ENCODE measurements at places on chromosomes 12 and 14.

GRCh38 chr12:69897744-69898143 lies 72.7 kb downstream of the MYRFL start:
- no peak for DNase-seq

DNA sequence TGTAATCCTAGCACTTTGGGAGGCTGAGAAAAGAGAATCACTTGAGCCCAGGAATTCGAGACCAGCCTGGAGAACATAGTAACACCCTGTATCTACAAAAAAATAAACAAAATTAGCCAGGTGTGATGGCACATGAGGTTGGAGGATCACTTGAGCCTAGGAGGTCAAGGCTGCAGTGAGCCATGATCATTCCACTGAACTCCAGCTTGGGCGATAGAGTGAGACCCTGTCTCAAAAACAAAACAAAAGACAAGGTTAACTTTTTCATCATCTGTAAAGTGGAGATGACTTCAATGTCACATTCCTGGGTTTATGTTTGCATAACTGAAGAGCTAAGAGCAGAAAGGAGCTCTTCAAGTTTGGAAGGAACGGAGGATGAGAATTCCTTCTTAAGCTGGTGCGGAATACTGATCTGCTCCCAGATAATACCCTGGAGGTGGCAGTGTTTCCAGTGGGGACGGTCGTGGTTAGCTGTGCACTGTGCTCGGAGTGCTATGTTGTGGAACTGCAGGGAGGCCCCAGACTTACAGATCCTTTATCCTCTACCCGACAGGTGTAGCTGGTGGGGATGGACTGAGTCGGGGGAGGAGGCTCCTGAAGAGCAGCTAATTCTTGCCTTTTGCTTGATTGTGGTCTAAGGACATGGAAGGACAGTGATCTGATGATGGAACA lies 22.5 kb upstream of the BICD1 start:
- DNase-seq: no peak

DNA sequence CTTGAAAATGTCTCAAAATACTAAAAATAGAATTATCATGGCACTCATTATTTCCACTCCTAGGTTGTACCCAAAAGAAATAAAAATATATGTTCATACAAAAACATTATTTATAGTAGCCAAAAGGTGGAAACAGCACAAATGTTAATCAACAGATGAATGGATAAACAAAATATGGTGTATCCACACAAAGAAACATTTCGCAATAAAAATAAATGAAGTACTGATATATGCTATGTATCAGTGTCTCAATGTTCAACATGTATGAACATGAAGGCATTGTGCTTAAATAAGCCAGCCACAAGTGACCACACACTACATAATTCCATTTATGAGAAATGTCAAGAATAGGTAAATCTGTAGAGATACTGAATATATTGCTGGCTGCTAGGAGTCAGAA lies 40.9 kb downstream of the FOXG1 start:
- no peak for DNase-seq

DNA sequence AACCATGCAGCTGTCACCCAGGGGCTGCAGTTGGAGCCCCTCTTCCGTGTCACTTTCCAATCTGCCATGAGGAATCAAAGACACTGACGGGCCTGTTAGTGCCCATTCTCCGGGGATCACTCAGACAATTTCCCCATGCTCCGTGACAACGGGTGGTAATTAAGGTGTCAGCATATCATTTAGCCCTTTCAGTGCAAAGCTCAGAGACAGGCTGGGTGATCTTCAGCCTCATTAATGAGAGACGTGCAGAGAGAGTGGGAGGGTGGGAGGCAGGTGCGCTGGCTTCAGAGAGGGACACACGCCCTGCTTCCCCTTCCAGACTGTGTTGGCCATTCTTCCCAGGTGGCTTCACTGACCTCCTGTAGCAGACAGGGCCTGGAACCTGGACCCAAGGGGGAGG lies 58.7 kb downstream of the MVK start:
- DNase-seq: no peak

DNA sequence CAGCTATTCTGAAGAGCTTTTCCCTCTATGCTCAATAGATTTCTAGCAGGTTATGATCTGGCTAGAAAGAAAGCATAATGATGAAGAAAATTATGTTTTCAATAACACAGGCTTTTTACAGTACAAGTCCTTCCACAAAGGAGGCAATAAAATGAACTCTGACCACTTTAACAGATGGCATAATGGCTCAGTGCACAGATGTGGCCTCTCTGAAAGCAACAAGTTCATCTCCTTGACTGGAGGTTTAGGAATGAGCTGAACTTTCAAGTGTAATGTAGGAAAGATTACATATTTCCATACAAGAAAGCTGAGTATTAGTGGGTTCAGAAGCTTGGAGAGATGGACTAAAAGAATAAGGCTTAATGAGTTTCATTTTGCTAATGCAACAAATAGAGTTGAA lies 147.4 kb downstream of the EFCAB11 start:
- no peak for DNase-seq

DNA sequence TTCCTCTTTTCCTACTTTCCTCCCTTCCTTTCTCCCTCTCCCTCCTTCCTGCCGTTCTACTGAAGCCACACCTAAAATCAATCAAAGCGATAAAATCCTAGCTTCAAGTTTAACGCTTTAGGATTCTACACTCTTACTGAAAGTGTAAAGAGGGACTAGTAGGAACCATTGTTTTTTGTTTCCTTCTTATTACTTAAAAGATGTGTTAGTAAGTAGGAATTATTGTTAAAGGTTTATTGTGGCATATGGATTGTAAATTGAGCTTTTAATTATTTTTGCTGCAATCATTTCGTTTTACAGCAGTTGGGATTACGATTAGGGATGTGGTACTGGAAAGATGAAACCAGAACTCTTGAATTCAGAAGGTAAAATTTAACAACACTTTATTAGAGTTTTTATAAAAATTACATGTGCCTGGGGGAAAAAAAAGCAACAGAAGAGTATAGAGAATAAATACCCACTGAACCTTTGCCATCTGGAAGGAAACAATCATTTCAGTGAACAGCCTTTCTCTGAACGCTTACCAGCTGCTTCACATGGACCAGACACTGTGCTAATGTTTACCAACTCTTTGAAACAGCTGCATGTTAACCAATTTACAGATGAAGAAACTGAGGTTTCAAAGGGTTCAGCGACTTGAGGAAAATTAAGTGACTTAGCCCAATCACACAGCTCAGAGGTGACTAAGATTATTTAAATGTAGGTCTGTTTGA lies 1.0 kb downstream of the PPP1R36 start:
- DNase-seq: no peak

- DNase-seq: no peak
Measured at GRCh38 chr12:93714382-93714781, 37.2 kb downstream of the CRADD start.

DNA sequence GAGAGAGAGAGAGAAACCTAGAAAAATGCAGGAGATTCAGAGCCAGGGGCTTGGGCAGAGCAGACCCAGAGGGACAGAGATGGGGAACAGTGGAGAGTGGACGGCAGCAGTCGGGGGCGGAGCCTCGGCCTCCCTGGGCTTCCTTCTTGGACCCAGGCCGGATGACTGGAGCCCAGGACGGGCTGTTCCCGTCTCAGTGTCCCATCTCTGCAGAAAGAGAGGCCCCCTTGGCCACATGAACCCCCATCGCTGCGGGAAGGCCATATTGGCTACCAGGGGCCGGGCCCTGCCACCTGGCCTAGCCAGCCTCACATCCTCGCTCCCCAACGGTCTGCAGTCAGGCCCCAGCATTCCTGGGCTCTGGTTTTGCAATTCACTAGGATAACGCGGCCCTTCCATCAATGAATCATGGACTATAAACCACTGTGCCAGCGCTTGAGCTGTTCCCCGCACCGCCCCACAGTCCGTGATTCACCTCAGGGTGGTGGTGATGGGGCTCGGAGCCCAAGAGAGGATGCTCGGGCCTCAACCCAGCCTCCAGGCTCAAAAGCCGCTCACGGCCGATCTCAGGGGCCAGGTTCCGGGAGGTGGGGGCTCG lies 116.5 kb downstream of the RFLNA start:
- no peak for DNase-seq

DNA sequence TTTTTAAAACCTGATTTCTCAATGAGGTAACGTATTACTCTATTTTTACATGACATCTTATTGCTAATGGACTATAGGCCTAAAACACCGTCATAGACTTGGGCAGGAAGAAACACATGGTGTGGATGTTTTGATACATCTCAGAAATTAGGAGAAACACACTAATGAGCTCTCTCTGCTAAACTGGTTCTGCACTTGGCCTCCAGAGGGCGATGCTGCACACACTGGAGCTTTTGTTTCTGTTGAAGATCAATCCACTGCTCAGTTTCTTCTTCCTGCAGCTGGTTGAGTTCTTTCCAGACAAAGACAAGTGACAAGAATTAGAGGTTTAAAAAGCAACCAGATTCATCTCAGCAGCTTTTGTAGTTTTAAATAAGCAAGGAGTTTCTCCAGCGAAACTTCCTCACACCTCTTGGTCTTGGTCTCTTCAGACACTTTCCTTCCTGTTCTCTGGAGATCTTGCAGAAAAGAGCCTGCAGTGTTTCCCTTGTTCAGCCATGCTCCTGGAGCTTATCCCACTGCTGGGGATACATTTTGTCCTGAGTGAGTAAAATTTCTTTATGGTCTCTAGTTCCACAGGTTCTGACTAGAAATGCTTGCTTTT lies 178.5 kb upstream of the OR4E1 start:
- DNase-seq: no peak

DNA sequence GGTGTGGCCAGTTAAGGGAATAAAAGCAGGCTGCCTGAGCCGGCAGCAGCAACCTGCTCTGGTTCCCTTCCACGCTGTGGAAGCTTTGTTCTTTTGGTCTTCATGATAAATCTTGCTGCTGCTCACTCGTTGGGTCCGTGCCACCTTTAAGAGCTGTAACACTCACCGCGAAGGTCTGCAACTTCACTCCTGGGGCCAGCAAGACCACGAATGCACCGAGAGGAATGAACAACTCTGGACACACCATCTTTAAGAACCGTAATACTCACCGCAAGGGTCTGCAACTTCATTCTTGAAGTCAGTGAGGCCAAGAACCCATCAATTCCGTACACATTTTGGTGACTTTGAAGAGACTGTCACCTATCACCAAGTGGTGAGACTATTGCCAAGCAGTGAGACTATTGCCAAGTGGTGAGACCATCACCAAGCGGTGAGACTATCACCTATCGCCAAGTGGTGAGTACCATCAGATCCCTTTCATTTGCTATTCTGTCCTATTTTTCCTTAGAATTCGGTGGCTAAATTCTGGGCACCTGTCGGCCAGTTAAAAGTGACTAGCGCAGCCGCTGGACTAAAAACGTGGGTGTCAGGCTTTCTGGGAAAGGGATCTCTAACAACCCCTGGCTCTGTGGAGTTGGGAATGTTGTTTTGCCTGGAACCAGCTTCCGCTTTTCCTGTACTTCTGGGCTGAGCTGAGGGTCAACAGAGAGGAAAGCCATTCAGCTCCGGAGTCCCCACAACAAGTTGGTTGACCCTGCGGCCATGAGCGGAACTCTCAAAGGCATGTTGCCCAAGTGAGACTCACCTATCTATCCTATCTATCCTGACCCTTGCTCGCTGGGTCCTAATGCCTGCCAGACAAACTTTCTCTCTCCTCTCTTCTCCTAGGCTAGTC lies at the start of gene DHRS2:
DHRS2 (plus strand) TSS at position 48 of the 895 bp plus-strand sequence. CDS start 2,501 bp downstream, outside the sequence.
- DNase-seq: no peak

- no peak for DNase-seq
Measured at GRCh38 chr12:67391034-67391433, 121.9 kb downstream of the CAND1 start.

DNA sequence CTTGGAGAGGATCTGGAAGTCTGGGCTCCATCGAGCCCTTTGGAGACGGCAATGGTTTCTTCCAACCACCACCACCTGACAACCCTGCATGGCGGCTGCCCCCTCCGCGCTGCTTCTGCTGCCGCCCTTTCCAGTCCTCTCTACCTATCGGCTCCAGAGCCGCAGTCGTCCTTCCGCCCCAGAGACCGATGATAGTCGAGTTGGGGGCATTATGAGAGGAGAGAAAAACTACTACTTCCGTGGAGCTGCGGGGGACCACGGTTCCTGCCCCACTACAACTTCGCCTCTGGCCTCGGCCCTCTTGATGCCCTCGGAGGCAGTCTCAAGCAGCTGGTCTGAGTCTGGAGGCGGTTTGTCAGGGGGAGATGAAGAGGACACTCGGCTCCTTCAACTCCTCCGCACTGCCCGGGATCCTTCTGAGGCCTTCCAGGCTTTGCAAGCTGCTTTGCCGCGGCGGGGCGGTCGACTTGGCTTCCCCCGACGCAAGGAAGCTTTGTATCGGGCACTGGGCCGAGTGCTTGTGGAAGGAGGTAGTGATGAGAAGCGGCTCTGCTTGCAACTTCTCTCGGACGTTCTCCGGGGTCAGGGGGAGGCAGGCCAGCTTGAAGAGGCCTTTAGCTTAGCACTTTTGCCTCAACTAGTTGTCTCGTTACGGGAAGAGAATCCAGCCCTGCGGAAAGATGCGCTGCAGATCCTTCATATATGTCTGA lies 499 bp downstream of the TOGARAM1 start:
- DNase-seq: no peak

DNA sequence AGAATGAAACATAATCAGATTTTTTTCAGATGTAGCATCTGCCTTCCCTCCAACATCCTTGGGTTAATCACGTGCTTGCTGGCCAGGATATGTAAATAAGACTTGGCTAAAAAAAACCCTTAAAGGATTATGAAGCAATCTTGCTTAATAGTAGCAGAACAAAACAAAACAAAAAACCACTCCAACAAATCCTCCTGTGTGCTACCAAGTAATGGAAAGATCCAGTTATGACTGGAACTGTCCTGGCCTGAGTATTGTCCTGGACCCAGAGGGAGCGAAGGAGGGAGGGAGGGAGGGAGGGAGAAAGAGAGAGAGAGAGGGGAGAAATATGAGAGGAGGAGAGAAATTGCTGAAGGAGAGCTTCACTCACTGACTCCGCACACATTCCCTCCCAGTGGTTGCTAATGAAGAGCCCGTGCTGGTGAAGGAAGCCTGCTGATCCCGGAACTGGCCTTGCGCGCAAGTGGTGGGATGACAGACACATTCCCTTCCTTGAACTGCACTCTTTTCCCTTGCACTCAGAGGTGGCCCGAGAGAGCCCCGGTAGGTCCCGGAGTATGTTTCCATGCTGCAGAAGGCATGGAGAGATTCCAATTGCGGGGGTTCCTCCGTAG lies 57.2 kb downstream of the HMGA2 start:
- DNase-seq: no peak

- DNase-seq: no peak
Measured at GRCh38 chr12:96438330-96438729, 38.1 kb upstream of the CDK17 start.

- DNase-seq: no peak
Measured at GRCh38 chr12:1046727-1047126, 55.7 kb downstream of the ERC1 start.

GRCh38 chr12:26341491-26341890 lies 146.1 kb downstream of the SSPN start:
- DNase-seq: no peak
